ENCODE measurements at places on chromosomes 2 and 18. TPM values are rescaled to one million over a fixed set of nuclear protein-coding genes. Genes with fewer than 3 reads are reported as not detected.
A peak's percentile ranks its signal among the peaks of the same experiment; 100 is the strongest.

GRCh38 chr2:204051984-204052556 is 115.5 kb downstream of the ICOS start:
- no peaks in the 10 kb centered on the region for H3K36me3 ChIP-seq
- no peaks in the 10 kb centered on the region for H3K4me1 ChIP-seq
- no peaks in the 10 kb centered on the region for H3K27me3 ChIP-seq

DNA sequence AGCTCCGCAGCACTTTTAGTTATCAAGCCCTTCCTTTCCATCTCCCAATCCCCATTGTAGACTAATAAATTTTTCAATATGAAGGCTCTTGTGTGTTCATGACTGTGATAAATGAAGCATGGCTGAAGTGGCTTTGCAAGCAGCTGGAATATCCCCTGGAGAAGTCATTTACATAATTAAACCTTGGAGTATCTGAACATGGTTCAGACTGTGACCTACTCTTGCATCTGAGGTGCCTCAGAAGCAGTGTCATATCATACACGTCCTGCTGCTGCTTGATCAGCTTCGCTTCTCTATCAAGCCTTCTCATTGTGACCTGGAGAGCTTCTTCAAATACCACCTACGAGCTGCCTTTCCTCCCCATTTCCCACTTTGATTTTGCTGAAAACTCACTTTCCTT is 48.4 kb upstream of the ZNF397 start:
- no peak overlapping the region for H3K4me3 ChIP-seq
- H3K36me3 ChIP-seq = no peaks in the 10 kb centered on the region
- H3K4me1 ChIP-seq = no peaks in the 10 kb centered on the region
- DNase-seq = no peak

GRCh38 chr18:55461848-55462247 is 126.1 kb downstream of the TCF4 start:
- H3K4me1 ChIP-seq = no peaks in the 10 kb centered on the region
- no peaks in the 10 kb centered on the region for H3K27me3 ChIP-seq

DNA sequence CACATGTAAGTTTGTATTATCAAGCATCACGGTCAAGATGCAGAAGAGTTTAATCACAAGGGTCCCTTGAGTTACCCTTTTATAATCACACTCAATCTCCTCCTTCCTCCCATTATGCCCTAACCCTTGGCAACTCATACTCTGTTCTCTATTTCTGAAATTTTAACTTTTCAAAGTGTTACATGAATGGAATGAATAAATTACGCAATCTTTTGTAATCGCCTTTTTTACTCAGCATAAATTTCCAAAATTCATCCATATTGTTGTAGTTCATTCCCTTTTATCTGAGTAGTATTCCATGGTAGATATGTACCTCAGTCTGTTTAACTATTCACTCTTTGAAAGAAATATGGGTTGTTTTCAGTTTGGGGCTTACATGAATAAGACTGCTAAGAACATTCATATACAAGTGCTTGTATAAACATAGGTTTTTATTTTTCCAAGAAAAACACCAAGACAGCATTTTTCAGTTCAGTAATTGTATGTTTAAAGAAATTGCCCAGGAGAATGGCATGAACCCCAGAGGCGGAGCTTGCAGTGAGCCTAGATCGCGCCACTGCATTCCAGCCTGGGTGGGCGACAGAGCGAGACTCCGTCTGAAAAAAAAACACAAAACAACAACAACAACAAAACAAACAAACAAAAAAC is 430.9 kb upstream of the KCNH7 start:
- no peaks in the 10 kb centered on the region for H3K27me3 ChIP-seq
- no peaks in the 10 kb centered on the region for H3K4me1 ChIP-seq
- no peak for DNase-seq

DNA sequence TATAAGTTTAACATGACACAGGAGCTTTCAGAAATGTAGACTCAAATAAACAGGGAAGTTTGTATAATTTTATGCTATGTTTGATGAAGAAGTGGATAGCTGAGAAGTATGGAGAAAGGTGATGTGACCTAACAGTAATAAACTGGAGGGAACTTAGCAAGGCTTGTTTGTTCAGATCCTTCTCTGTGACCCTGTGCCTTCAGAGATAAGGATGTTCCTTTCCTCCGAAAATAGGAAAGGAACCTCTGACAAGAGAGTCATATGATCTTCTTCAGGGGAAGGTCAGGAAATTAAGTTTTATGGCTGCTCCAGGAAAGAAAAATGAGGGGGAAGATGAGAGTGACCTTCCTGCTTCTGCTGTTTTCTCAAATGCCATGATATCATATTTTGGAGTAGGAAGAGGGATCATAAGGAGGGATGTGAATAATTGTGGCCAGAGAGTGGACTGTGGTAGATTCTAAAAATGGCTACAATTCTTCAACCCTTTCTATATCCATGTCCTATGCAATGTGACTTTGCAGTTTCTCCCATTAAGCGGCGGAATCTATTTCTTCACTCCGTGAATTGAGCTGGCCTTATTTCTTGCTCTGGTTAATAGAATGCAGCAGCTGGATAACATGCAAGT is 8.5 kb upstream of the C2orf69 start:
- no peaks in the 10 kb centered on the region for H3K4me1 ChIP-seq
- peaks cover 3% of the 10 kb centered on the region for H3K27me3 ChIP-seq
- no peaks in the 10 kb centered on the region for H3K36me3 ChIP-seq
- H3K27ac ChIP-seq = no peak overlapping the region

GRCh38 chr18:4333043-4333442 is 122.1 kb downstream of the DLGAP1 start:
- no peak overlapping the region for H3K27ac ChIP-seq
- no peaks in the 10 kb centered on the region for H3K36me3 ChIP-seq
- H3K27me3 ChIP-seq = no peaks in the 10 kb centered on the region
- H3K4me1 ChIP-seq = no peaks in the 10 kb centered on the region
- no peak overlapping the region for H3K4me3 ChIP-seq
- DNase-seq = no peak

DNA sequence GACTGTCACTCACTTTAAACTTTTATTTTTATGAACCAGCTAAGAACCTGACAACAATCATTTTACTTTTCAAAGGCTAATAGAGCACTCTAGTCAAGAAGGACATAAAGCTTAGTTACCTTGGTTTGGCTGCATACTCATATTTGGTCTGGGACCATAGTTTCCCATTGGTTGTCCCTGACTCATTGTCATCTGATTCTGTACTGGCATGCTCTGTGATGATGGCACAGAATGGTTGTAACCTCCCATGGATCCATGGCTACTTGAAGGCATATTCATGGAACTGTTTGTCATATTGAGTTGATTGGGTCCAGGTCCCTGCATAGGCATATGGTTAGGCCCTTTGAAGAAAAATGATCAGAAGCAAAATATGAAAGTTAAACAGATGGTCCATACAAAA is 37.9 kb downstream of the SS18 start:
- H3K4me3 ChIP-seq = no peak overlapping the region
- H3K4me1 ChIP-seq = no peaks in the 10 kb centered on the region
- DNase-seq = no peak
- H3K27me3 ChIP-seq = no peaks in the 10 kb centered on the region

- H3K4me3 ChIP-seq = no peak overlapping the region
- DNase-seq = peak; percentile 54
- H3K4me1 ChIP-seq = no peaks in the 10 kb centered on the region
- H3K36me3 ChIP-seq = no peaks in the 10 kb centered on the region
Observed at GRCh38 chr2:9984217-9984739, 32.8 kb downstream of the GRHL1 start.

- no peak overlapping the region for H3K27ac ChIP-seq
- H3K27me3 ChIP-seq = no peaks in the 10 kb centered on the region
- no peaks in the 10 kb centered on the region for H3K36me3 ChIP-seq
- H3K4me3 ChIP-seq = no peak overlapping the region
- H3K4me1 ChIP-seq = peaks cover 20% of the 10 kb centered on the region
Observed at GRCh38 chr2:64212346-64212745, 68.1 kb upstream of the PELI1 start.

DNA sequence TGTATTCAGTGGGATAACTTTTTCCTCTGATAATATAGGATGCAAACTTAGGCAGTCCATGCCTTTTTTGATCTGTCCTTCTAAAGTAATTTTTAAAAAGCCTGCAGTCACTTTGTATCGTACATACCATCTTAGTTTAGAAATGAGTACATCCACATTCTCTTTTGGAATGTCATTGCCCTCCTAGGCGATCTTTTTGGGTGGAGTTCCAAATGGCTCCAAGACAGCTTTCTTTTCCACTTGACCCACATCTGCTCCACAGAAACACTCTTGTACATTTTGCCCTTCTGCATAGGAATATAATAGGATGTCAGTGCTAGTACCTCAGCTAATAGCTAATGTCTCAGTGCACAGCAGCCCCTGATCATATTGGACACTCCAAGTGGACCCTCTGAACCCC is 21.8 kb upstream of the HTR2B start:
- DNase-seq = no peak
- peaks cover 21% of the 10 kb centered on the region for H3K36me3 ChIP-seq
- no peaks in the 10 kb centered on the region for H3K27me3 ChIP-seq
- no peak overlapping the region for H3K4me3 ChIP-seq
- H3K27ac ChIP-seq = no peak overlapping the region

TLX2 gene
- total RNA-seq = 0.66 TPM

Measured in naive thymus-derived CD4-positive, alpha-beta T cell (primary cell).